ENCODE measurements at places on chromosomes 3 and 15.

DNA sequence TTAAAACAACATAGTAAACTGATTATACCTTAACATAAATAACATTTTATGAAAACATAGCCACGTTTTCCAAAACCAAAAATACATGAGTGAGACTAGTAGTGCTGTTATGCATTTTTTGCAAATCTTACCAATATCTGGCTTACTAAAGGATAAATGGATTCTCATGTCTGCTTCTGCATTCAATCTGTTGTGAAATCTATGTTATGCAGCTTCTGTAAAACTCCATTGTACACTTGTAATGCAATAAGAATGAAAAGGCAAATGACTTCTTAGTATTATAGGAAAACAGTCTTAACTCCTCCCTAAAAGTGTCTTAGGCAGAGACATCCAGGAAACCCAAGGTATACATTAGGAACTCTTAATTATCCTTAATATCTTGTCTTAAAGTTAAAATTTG lies 330.9 kb upstream of the THBS1 start:
- no peak for DNase-seq

- peak; percentile 9 for DNase-seq
Measured at GRCh38 chr15:25787855-25788520, 75.1 kb downstream of the ATP10A start.

DNA sequence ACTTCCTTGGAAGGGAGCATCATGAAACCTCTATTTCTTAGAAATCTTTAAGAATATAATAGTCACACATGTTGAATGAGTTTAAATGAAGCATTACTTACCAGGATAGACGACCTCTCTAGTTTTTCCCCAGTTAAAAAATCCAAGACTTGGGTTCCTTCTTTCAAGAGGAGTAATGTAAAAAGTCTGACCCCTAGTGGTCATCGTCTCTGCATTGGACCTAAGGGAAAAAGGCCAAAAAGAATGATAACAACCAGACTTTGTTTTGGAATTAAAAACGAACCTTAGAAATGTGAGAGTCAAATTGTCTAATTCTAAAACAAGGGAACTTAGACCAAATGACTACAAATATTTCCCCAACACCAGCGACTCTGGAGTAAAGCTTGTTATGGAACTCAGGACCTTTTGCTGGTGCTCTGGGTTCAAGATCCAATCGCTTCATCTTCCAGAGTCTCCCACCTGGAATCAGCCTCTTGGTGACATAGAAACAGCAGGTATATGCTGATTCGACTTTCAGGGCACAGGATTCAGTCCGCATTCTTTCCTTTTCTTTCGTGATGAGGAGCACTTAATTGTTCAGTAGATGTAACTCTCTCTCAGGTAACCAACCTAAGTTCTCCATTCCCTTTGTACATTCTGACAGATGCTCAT lies 214.8 kb upstream of the TPRG1 start:
- DNase-seq = peak; percentile 45

- DNase-seq = no peak
Measured at GRCh38 chr15:36527235-36528162, 51.9 kb upstream of the CDIN1 start.

DNA sequence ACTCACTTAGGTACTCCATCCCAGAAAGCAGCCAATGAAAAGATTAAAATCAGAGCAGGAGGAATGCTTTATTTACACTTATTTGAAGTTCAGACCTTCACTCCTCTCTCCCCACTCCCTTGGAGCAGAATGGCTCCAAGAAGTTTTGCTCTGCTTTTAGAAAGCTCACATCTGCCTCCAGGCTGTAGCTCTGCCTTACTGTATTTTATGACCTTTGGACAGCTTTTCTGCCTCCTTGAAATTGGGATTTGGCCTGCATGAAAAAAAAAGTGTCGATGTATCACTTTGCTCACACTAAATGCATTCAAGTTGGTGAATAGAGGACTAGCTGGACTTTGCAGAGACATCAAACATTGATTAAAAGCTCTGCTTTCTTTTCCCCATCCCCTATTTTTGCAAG lies 95.3 kb downstream of the SLC9A9 start:
- no peak for DNase-seq

- no peak for DNase-seq
Measured at GRCh38 chr3:193241716-193242115, 694 bp downstream of the PLAAT1 start.

- no peak for DNase-seq
Measured at GRCh38 chr3:179224584-179224983, 26.3 kb downstream of the KCNMB3 start.

GRCh38 chr15:92610101-92610520 lies 45.5 kb downstream of the FAM174B start:
- no peak for DNase-seq

DNA sequence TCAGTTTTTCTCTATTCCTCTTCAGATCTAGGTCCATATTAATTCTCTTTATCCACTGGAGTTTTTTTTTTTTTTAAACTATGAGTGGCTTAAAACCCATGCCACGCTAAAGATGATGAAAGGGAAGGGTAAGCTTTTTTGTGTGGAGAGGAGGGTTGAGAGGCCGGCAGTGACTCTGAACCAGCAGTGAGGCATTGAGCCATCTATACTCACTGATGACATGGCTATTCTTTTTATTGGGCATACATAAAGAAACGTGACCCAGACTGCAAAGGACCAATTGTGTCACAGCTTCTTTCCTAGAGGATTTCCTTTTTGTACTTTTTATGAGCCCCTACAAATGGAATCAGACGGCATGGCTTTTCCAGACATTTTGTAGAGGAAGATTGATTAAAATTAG lies 662.2 kb downstream of the AGBL1 start:
- no peak for DNase-seq

DNA sequence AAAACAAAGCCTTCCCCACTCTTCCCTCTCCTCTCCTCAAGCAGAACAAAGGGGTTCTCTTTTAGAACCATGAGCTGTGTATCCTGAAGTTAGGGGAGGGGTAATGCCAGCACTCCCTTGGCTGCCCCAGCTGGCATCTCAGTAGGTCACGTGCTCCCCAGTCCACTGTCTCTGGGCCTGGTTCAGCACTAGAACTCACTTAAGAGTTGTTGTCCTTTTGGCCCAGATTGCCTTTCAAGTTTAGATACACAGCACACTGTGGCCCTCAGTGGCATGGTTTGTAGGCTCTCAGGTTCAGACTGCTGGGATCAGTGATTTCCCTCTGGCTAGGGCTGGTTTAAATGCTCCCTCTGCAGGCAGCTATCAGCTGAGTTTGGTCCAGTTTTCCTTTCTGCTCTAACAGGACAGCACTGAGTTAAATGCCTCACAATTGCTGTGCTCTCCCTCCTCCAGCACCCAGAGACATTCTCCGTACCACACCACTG lies 188.4 kb upstream of the ST8SIA2 start:
- peak; percentile 1 for DNase-seq

DNA sequence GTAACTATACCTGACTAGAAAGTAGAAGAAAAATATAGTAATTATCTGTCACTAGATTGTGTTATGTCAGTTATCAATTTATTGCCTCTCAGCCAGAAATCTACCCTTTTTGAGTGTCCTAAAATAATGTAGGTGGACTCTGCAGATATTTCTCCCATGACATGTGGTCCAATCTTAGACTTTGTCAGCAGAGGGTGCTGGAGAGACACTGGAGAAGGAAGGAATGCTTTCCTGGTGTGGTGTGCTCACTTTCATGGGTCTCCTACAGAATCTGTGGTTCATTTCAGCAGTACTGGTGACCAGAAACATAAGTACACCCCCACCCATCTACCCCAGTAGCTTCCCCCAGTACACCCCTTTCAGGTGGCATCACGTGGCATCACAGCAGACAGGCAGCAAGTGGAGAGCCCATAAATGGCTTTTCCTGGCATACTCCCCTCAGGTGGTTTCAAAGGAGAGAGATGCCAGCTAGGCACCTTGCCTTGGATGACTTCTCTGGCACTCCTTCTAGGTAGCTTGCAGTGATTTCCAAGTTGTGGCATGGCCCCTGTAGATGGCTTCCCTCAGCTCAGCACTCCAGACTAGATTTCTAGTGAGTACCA lies 114.7 kb downstream of the GADL1 start:
- DNase-seq = peak; percentile 25

DNA sequence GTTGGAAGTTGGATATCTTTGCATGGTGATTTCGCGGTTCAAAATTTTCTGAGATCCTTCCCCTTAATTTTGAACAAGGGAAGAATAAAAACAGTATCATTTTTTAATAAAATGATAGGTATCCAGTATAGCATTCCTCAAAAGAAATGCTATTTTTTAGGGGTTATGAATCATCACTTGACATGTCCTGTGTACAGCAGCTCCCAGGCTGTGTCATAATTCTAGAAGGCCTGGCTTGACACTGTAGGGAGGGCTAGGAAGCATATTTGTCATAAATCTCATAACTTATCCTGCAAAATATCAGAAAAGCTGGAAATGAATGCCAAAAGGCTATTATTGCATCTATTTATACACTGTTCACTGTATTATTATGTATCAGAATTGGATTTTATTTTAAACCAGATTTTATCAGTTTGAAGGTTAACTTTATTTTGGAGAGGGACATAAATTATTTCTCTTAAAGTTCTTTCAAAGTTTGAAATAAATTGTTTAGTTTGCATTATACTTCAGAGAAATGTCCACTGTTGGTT lies 539.1 kb upstream of the ROBO2 start:
- no peak for DNase-seq

DNA sequence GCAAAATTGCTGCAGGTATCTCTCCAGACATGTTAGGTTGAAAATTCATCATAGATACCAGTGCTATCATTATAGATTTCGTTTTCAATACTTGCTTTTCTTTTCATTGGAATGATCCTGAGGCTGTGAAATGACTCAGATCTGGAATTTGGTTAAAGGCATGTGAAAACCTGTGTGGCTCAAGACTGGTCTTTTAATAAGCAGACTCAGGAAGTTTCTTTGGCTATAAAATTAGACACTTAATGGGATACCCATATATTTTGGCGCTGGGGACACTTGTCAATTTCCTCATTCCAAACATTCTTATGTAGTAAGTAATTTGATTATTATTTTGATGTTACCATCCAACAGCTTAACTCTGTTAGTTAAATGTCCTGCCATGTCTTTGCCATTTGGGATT lies 1041.1 kb upstream of the GBE1 start:
- DNase-seq = no peak

GRCh38 chr3:16113704-16114103 lies 60.8 kb upstream of the GALNT15 start:
- no peak for DNase-seq

GRCh38 chr3:45224824-45225464 lies 1.1 kb downstream of the TMEM158 start:
- DNase-seq = peak; percentile 50

DNA sequence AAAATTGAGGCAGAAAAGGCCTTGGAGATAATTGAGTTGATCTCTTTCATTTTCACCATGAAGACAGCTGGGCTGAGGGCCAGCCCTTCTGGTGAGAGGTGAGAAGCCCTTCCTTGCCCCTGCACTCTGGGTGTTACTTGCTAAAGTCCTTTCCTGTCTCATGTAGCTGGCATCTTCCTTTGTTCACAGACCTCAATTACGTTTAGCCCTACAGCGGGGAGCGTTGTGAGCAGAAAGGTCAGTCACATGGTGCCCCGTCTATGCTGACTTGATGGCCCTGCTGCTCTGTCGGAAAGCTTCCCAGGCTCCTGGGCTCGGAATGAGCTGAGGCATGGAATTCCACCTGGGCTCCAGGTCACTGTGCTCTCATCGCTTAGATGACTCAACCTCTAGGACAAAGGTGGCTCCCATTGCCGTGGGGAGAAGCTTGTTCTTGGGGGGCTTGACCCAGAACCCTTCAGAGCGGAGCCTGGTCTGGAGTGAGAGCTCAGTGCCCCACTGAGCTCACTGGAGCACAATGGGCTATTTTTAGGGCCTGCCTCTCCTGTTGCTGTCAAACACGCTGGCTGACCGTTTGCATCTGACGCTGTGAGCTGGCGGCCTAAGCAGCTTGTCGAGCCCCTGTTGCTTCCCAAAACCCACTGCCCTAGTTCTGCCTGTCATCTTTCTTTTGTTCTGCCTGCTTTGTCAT lies 47.0 kb downstream of the RPLP1 start:
- no peak for DNase-seq

DNA sequence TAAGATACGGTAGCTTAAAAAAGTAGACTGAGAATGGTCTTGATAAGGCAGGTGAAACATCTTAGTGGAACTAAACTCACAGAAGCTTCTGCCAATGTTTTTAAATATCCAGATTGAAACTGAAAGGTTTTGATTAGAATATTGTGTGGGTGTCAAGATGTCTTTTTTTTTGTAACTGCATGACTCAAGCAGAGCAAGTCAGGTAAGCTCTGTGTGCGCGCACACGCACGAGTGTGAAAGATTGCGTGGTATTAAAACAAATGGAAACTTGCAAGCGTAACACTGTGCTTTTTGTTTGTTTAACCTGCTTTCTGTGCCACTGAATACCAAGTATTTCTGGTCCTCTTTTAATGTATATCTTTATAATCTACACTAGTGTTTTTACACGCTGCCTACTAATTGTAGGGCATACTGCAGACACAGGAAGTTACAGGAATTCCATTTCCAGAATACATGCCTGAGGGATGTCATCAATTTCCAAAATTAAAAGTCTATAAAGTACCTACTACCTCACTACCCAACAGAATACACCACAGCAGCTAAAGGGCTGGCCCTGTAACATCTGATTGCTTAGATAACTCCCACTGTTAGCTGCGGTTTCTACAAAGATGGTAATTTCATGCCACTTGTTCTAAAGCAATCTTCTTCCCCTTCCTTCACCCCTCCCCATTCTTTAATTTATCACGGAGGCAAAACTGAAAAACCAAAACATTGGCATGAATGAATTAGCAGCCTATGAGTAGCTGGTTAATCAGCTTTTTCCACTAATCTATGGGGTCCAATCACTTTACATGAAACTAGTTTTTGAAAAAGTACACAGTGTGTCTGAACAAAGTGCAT lies 472.8 kb downstream of the SHQ1 start:
- DNase-seq = peak; percentile 11

GRCh38 chr15:98684436-98684835 lies 36.1 kb downstream of the IGF1R start:
- DNase-seq = no peak

- DNase-seq = no peak
Measured at GRCh38 chr3:36477655-36478054, 97.4 kb downstream of the STAC start.

GRCh38 chr3:7879572-7879971 lies 622.1 kb upstream of the LMCD1 start:
- DNase-seq = no peak

GRCh38 chr3:49165771-49166751 lies at the start of gene CCDC71:
Gene CCDC71 (minus strand): TSS chr3:49166331. CDS start chr3:49164208, 2,123 bp downstream.
- peak; percentile 87 for DNase-seq

DNA sequence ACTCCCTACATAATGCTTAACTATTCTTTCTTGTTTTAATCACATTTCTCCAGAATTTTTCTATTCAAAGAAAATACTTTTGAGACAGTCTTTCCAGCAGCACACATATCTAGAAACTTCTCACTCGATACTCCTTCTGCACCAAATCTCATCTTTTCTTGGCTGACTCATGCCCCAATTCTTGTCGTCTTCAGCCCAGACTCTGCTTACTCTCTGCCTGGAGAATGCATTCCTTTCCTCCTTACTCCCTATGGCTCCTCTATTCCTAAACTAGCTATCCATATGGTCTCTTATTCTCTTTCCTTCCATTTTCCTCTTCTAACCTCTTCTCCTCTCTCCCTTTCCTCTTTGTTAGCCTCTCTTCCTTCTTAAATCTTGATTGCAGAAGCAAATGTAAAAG lies 158.7 kb downstream of the GBE1 start:
- no peak for DNase-seq

GRCh38 chr3:38454884-38455638 lies 1.4 kb downstream of the ACVR2B start:
- DNase-seq = peak; percentile 38

Data from GM12865 (cell line).